ENCODE measurements at places on chromosomes 16 and 17. TPM values are rescaled to one million over a fixed set of nuclear protein-coding genes. Genes with fewer than 3 reads are reported as not detected.

RNF222 gene
- total RNA-seq, result not detected

MEOX1 gene
- not detected for total RNA-seq

DCXR gene
- 68.0 TPM for total RNA-seq

CHP2 gene
- not detected for total RNA-seq

C17orf113 gene
- total RNA-seq, result not detected

PDIA2 gene
- not detected for total RNA-seq

ZNF598 gene
- total RNA-seq, result 26.6 TPM

BCL6B gene
- not detected for total RNA-seq

DLX4 gene
- not detected for total RNA-seq

TP53TG3B gene
- not detected for total RNA-seq

GRIN2C gene
- total RNA-seq, result not detected

G6PC1 gene
- total RNA-seq, result not detected

ANKS4B gene
- total RNA-seq, result not detected

TBC1D3L gene
- 2.2 TPM for total RNA-seq

TPSB2 gene
- not detected for total RNA-seq

ATAD5 gene
- 8.9 TPM for total RNA-seq

CD300LF gene
- not detected for total RNA-seq

KIFC3 gene
- 100 TPM for total RNA-seq

TNFRSF13B gene
- not detected for total RNA-seq

PABPN1L gene
- total RNA-seq, result not detected

TUBB3 gene
- 473 TPM for total RNA-seq

HLF gene
- total RNA-seq, result under 0.01 TPM

SCNN1B gene
- total RNA-seq, result not detected

CLEC3A gene
- total RNA-seq, result not detected

RSKR gene
- 6.7 TPM for total RNA-seq

TAX1BP3 gene
- 71.2 TPM for total RNA-seq

NACA2 gene
- total RNA-seq, result not detected

SRCIN1 gene
- total RNA-seq, result 0.36 TPM

TSNAXIP1 gene
- 0.69 TPM for total RNA-seq

XAF1 gene
- 215 TPM for total RNA-seq

SPECC1 gene
- 20.6 TPM for total RNA-seq

ZNF174 gene
- total RNA-seq, result 14.9 TPM

QRICH2 gene
- total RNA-seq, result 1.3 TPM

TMEM170A gene
- 19.7 TPM for total RNA-seq

GIT1 gene
- total RNA-seq, result 44.7 TPM

KRTAP1-1 gene
- total RNA-seq, result not detected

MPHOSPH6 gene
- 61.1 TPM for total RNA-seq

ENPP7 gene
- not detected for total RNA-seq

MT1H gene
- not detected for total RNA-seq

LRRC75A gene
- total RNA-seq, result 0.33 TPM

CCL1 gene
- not detected for total RNA-seq

PIK3R5 gene
- total RNA-seq, result 0.33 TPM

KRTAP3-3 gene
- total RNA-seq, result not detected

ACSM2A gene
- not detected for total RNA-seq

UBE2Z gene
- total RNA-seq, result 88.7 TPM

GNAO1 gene
- total RNA-seq, result 0.36 TPM

PLD6 gene
- 2.1 TPM for total RNA-seq

CDH5 gene
- 0.36 TPM for total RNA-seq

PYDC1 gene
- total RNA-seq, result not detected

CETP gene
- total RNA-seq, result not detected

RRAD gene
- not detected for total RNA-seq

KRT32 gene
- total RNA-seq, result not detected

MAPT gene
- 1.5 TPM for total RNA-seq

KRTAP4-4 gene
- not detected for total RNA-seq

SOST gene
- not detected for total RNA-seq

CORO6 gene
- total RNA-seq, result 1.4 TPM

C16orf54 gene
- not detected for total RNA-seq

All from melanocyte of skin (primary cell).